NCI-H187 (cell line): ENCODE measurements at places on chromosomes 2 and 18.

- DNase-seq: no peak
Observed at GRCh38 chr2:210147614-210148013, 23.6 kb downstream of the KANSL1L start.

- DNase-seq: no peak
Observed at GRCh38 chr2:108813732-108814131, 27.2 kb downstream of the CCDC138 start.

DNA sequence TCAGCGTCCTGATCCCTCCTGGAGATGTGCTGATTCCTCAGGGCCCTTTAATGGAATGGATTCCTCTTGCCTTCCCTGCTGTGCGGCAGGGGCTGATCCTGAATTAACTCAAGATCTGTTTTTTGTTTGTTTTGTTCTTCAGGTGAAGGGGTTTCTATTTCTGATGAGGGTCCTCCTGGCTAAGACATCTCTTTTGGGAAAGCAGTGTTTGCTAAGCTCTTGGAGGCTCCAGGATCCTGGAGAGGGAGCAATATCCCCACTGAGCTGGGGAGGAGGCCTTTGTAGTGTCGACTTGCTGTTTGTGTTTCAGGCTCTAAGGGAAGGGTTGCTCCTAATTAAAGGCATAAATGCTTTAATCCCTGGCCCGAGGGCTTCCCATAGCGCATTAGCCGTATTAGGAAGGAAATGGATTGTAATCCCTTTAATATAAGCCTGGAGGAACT, 65.3 kb upstream of the FOXI3 start:
- no peak for DNase-seq

- no peak for DNase-seq
Observed at GRCh38 chr18:49904871-49905555, 91.7 kb upstream of the ACAA2 start.

DNA sequence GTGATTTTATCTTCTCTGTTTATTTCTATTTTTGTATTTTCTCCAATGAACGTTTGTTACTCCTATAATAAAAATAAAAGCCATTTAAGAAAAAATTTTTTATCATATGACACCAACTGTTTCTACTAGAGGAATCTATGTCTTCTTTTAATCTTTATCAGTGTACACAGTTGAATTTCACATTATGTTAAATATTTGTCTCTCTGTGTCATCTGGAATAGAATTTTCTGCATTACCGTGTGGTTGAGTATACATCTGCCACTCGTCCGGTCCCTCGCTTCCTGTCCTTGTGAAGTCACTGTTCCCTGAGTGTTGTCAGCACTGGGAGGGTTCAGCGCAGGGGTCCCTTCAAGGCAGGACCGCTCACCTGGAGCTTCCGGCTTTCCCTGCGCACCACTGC, 99.2 kb downstream of the LDLRAD4 start:
- no peak for DNase-seq

DNA sequence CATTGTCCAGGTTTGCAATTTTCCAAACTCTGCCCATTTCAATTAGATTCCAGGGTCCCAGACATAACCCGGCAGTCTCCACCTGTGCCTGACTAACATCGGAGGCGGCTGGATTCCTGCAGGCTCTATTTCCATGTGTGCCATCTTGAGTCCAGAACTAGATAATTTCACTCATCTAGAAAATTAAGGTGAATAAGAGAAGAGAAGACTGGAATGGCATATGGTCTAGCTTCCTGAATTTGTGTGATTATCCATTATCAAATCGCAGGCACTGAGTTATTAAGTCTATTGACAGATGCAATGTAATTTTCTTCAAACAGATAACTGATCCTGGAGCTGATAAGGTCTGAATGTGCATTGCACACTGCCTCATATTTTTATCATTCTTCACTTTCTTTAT, 305.2 kb downstream of the ETAA1 start:
- no peak for DNase-seq

DNA sequence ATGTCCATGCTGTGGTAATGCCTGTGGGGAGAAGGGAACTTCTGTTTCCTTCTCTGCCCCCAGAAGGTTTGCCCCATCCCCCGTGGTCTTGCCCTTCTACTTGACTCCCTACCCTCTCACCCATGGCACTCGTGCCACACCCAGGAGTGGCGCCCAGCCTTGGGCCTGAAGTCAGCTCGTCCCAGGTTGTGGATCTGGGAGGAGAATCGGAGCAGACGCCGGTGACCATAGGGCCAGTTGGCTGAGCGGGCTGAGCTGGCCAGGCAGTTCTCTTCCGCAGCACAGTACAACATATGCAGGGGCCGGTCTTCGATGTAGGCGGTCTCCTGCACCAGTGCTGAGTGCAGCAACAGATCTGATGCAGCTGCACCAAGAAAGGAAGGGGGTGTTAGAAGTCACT, 4.7 kb downstream of the HTRA2 start:
- DNase-seq: no peak

DNA sequence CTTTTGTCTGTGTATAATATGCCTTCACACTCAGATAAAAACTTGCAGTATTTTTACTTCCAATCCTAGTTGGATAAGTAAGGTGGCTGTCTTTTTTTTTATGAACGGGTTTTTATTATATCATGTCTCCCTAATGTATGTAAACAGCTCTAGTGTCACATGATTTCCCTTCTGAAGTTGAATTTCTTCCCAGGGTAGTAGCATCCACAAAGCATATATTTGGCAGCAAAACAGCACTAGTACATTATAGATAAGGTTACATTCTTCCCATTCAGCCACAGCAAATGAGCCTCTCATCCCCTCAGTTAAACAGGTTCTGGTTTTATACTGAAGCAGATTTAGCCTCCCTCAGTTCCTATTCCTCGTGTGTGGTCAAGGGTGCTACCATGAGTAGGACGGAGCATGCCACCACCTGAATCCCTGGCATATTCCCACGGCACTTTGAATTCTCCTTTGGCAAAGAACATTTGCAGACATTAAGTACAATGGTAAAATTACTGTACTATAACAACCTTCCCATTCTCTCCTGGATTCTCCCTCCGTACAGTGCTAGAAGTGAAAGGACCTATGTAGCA, 15.4 kb upstream of the DTNA start:
- no peak for DNase-seq

GRCh38 chr18:23521907-23522306, 18.6 kb downstream of the RMC1 start:
- DNase-seq: no peak

GRCh38 chr18:67467188-67467587, 49.3 kb downstream of the DSEL start:
- DNase-seq: no peak

DNA sequence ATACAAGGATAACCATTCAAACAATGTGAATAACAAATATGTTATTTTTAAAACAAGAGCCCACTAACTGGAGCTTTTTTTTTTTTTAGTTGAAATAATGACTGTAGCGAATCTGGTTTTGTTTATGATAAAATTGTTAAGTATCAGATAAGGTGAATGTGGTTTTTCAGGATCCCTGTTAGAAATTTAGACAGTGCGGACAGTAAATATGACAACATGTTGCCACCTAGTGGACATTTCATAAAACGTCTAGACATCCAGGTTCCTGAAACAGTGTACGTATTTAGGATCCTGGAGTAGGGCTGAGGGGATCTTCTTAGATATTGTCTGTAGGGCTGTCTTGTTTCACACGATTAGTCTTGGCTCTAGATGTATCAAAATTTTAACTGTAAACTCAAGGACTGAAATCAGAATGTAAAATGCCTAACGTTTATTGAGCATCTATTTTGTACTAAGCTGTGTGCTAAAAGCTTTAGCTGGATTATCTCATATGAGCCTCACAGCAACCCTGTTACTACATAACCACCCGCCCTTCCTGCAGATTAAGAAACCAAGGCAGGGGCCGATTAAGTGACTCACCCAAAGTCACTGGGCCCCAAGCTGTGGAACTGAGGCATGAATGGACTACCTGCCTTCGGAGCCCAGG, 23.9 kb upstream of the CCDC68 start:
- no peak for DNase-seq

DNA sequence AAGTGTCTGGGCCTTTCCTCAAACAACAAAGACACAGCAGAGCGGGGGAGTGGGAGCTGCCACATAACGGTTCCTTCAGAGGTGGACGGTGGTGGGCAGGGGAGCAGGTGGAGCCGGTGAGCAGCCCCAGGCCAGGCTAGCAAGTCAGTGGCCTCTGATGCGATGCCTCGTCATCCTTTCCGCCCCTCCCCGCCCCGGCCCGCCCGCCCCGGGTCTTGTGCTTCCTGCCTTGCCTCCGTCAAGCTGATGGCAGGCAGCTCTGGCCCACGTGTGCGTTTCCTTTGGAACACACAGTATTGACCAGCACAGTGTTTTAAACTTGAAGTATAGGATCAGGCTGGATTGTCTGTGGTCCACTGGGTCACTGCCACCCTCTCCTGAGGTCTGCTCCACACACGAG, 38.9 kb downstream of the PIEZO2 start:
- no peak for DNase-seq

DNA sequence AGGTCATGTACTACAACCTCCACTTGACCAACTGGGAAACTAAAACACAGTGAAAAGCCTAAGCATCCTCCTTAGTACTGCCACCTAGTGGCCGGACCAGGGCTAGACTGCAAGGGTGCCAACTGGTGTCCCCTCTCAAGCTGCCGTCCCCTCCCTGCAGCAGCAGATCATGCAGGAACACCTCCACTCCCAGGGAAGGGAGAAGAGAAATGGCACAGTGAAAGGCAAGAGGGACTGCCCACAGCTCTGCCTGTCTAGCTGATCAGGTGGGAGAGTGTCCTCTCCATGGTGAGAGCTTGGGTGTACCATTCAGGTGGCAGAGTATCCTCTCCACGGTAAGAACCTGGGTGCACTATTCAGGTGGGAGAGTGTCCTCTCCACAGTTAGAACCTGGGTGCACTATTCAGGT, 78.1 kb downstream of the AAK1 start:
- DNase-seq: peak; percentile 16

DNA sequence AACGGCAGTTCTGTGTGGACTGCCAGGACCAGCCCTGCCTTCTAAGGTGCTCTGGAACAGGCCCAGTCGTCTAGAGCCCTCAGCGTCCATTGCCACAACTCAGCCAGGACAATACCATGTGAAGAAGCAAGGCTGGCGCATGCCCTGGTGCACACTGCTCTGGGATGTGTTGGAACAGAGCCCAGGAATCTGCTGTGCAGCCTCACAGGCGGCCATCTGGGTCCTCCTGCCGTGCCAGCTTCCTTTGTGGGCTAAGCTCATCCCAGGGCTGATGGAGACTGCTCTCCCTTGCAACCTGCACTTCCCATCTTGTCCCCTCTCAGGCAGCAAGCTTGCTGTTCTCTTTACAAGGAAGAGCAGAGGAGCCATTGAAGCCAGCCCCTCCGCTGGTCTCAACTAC, 246.4 kb upstream of the PXDN start:
- no peak for DNase-seq

DNA sequence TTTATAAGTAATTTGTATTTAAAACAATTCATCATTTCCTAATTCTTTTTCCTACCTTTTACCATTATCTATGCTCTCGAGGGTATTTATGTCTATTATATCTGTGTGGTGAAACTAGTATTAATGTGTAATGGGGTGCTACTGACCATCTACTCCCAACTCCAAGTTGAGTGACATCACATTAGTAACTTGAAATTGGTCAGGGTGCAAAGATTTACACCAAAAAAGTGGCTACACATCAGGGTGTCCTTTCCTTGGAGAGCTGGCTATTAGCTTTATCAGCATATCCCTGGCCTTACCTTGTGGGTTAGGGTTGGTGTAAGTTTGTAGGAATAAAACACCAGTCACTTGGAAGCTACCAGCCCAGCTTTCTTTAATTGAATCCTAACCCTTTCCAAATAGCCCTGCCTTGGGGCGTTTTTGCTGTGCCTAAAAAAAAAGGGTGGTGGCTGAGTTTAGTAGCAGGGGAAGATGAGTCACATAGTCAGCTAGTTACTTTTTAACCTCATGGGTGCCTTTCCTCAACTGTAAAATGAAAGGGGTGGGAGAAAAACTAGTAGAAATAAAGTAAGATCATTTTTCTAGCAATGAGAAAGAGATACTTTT, 14.0 kb downstream of the ANXA4 start:
- no peak for DNase-seq

DNA sequence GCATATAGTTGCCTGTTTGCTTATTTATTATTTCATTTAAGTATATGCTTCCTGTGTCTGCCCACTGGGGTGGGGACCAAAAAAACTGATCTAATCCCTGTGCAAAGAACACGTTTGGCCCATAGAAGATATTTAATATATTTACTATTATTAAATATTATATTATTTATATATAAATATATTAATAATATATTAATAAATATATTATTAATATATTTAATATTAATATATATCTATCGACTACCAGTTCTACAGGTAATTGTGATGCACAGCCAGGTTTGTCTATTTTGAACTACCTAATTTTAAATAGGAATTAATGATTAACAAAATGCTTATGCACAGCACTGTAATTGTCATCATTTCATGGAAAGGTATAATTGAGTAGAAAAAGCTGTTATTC, 288.9 kb upstream of the LYPD1 start:
- DNase-seq: no peak

DNA sequence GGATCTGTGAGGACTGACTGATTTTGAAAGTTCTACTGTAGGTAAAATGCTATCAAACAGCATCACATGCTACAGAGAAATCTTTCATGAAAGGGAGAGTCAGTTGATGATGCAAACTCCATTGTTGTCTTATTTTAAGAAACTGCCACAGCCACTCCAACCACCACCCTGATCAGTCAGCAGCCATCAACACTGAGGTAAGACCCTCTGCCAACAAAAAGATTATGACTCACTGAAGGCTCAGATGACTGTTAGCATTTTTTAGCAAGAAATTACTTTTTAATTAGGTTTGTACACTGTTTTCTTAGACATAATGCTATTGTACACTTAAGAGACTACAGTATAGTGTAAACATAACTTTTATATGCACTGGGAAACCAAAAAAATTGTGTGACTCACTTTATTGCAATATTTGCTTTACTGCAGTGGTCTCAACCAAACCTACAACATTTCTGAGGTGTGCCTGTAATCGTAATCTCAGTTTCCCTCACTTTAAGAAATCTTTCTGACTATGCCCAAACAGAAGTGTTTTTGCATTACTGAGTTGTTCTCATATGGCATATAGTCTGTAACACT, 42.8 kb downstream of the METTL8 start:
- no peak for DNase-seq

DNA sequence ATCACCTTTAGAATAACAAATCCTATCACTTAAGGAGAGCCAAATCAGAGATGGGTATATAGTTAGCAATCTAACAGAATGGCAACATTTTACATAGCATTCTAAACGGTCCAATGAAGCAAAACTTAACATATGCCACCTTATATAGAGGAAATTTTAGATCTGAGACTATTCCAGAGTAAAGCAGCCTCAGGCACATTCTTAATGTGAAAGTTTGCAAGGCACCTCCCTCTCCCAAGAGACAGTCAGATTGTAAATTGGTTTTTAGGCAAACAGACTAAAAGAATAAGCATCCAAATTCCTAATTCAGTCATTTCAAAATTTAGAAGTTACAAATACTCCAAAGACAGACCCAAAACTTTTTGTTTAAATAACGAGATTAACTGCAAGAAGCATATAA, 292.9 kb downstream of the STK39 start:
- no peak for DNase-seq

- no peak for DNase-seq
Observed at GRCh38 chr2:230085201-230085600, 16.5 kb upstream of the SLC16A14 start.
